Breast epithelium (tissue), 4 donors: ENCODE measurements at places on chromosomes 3 and 15. TPM values are rescaled to one million over a fixed set of nuclear protein-coding genes. Genes with fewer than 3 reads are reported as not detected.

DNA sequence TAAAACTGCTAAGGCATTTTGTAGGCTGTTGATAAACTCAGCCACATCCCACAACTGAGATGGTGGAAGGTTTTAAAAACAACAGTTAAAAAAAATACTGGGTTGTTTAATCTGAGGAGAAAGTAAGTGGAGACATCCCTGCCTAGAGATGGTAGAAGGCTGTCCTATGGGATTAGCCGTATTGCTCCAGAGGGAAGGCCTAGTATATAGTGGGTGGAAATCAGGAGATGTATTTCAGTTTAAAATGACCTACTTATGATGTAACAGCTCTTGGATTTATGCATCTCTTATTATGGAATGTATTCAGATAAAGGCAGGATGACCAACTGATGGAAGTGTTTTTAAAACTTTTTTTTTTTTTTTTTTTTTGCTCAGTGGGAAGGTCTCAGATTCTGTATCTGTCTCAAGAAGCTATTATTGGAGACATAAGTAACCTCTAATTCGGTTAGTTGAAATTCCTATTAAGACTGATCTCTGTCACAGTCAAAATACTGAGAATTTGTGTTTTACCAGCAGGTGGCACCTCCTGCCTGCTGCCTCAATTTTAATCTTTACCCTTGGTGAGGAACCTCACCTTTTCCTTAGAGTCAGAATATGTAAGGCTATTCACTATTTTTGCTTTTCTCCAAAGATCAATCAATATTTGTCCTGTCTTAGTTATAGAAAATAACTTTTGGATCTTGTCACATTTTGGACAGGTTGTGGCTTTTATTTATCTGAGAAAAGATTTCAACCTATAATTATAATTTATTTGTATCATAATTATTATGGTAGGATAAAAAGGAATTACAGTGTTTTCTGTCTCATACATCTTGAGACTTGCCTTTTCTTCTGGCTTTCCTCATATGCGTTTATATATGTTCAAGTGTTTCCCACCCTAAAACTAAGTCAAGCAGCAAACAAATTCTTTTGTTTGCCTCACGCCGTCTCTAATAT is 63.0 kb downstream of the VPS8 start:
- DNase-seq, result no peak

DNA sequence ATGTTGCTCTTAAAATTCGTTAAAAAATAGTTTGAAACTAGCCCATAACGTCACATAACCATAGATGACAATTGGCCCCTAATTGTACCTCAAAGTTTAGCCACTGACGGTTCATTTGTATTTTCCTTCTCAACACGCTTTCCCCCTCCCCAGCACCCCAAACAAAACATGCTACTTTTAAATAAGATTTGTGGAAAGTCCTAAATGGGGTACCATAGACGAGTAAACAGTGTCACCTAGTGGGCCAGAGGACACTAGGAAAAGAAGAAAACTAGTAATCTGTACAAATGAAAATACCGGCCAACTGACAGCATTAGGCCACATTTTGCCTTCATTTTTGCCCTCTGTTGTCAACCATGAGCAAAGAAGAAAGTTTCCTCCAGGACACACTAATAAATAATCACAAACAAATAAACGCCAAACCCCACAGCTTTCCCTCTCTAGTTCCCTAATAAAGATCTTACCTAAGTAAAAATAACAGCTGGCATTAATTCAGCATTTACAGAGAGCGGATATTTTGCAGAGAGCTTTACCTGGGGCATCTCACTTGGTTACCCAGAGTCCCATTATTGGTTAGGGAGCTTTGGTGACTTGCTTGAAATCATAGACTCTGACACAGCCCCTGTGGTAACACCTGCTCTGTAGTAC is 175.1 kb upstream of the ATP11B start:
- no peak for DNase-seq

GRCh38 chr15:83430441-83430840 is 16.7 kb upstream of the SH3GL3 start:
- DNase-seq, result no peak

DNA sequence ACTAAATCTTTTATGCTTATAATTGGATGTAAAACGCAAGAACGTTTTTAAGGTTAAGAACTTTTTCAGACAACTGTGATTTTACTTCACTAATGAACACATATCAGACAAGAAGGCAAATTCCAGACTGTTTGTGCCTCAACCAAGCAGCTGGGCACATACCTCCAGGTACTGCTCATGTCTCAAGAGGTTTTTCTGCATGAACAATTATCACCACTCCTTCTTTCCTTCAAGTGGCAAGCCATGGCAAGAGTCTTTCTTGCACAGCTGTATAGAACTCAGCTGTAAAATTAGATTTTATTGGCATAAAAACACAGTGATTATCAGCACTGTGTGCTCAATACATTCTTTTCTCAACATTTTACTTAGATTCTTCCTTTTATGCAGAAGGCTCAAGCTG is 64.3 kb downstream of the FNDC3B start:
- DNase-seq, result no peak

GRCh38 chr3:61570813-61571212 is 9.4 kb downstream of the PTPRG start:
- DNase-seq, result no peak

Gene TMCO5A
- not detected for total RNA-seq

Gene CFAP100
- not detected for total RNA-seq
